ENCODE measurements at places on chromosomes 3 and 15. TPM values are rescaled to one million over a fixed set of nuclear protein-coding genes. Genes with fewer than 3 reads are reported as not detected.

DNA sequence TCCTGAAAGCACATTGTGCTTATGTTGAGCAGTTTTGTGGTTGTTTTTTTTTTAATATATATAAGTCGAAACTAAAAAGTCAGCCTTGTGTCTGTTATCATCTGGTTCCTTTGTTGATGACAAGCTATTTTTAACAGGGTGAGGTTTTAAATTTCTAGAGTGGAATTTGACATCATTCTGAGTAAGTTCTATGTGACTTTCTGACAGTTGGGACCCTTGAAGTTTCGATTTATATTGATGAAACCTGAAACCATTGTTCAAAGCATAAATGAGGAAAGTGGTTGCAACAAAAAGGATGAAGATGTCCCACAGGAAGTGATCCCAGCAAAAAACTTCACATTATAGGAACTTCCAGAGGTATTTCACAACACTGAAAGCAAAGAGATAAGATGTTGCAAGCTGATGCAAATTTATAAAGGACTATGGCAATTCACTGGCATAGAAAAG is 94.0 kb downstream of the CYP19A1 start:
- no peak for DNase-seq

- DNase-seq: no peak
Measured at GRCh38 chr3:154364849-154365248, 40.6 kb upstream of the DHX36 start.

GRCh38 chr3:114958930-114959329 is 188.2 kb downstream of the ZBTB20 start:
- DNase-seq: no peak

Gene ITIH3
- polyA plus RNA-seq: 2.3 TPM

Gene SEMA6D
- polyA plus RNA-seq: 45.0 TPM

GRCh38 chr3:131303848-131304247 is 77.7 kb upstream of the NUDT16 start:
- no peak for DNase-seq

Gene BCHE
- 33.5 TPM for polyA plus RNA-seq

DNA sequence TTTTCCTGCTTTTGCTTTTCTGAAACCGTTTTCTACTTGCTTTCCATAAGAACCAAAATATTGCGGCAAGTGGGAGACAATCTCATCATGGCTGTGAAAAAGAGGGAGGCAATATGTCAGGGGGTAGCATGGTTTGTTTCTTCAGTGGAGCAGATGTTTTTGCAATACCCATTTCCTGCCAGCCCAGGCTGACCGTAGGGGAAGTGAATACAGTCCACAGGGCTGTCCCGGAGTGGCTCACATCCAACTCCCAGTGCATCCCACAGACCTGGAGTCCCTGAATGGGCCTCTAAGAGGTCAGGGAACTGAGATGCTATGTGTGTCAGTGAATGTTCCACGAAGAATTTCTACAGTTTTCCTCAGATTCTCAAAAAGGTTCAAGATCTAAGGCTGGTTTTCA is 69.6 kb downstream of the EPHB1 start:
- no peak for DNase-seq

Measured in right lung (tissue), 10 donors.